ENCODE measurements at places on chromosomes 6 and 20.

DNA sequence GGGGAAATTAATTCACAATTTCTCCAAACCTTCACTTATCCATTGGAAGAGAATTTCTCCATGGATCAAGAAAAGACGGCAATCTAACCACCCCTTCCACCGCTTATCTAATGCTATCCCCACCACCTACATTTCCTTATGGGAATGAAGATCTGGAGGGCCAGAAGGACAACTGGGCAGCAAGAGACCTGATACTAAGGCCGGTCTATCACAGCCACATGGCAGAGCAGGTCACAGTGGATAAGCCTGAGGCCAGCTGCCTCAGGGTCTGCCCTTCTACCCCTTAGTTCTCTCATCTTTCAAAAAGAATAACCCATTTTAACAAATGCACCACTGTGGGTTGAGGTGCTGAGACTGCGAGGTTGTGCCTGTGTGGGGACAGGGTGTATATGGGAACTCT is 37.1 kb downstream of the MAN1A1 start:
- no peak for ATAC-seq

DNA sequence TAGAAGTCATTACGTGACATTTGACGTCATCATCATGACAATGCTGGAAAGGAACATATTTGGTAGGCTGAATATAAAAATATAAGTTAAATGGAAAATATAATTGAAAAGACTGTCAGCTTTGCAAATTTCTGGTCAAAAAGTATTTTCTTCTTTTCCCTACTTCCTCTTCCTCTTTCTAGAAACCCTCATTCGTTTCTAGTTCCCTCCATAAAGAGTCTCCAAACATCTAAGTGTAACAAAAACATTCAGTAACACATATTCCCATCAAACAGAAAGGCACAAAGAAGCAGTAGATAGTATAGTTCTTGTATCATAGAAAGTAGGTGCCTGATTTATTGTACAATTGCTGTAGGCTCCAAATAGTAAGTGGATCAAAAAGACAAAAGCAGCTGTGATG is 150.8 kb upstream of the FAM83B start:
- no peak for ATAC-seq

DNA sequence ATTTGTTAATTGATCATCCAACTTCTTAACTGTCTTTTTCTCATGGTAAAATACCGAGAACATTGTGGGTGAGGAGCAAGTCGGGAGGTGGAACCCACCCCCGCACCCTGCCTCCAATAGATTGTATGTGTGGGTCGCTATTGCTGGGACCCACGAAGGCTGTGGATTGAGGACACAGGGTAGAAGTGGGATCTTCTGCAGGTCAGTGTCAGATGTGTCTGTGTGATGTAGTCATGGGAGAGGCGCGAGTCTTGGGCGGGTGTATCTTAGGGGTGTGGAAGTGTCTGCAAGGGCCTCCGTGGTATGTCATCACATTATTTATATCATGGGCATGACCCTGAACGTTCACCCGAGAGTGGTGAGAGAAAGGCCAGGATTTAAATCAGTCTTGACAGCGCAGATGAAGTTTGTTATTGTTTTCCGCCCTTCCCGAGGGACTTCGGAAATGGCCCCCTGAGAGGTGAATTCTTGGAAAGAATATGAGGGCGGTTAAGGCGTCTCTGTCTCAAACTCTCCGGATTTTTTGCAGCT is 472 bp upstream of the PAQR8 start:
- ATAC-seq, result peak; percentile 33

DNA sequence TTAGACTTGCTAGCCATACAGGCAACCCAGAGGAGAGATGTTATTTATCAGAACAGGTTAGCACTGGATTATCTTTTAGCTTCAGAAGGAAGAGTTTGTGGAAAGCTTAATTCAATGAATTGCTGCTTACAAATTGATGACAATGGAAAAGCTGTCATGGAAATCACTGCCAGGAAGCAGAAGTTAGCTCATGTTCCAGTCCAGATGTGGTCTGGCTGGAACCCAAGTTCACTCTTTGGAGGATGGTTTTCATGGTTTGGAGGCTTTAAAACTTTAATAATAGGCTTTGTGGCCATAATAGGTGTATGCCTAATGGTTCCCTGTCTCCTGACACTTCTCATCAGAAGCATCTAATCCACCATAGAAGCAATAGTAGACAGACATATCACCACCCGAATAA is 699.0 kb downstream of the PHF3 start:
- ATAC-seq, result no peak

GRCh38 chr20:23874747-23875146 is 4.8 kb downstream of the CST5 start:
- ATAC-seq, result no peak

GRCh38 chr6:48511378-48511777 is 400.4 kb upstream of the PTCHD4 start:
- no peak for ATAC-seq

DNA sequence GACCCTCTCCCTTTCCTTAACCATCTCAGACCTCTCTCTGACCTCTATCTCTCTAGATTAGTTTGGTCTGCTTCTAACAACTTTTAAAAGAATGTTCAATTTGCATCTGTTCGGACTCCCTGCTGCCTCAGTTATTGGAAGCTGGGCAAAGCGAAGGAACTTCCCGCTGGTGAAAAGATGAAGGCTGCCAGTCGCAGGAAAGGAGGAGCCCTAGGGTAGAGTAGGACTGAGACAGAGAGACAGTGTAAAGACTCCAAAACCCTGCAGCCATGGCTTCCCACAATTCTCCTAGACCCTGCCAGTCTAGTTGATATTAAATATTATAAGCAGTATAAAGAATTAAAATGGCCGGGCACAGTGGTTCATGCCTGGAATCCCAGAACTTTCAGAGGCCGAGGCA is 581.8 kb downstream of the EPM2A start:
- no peak for ATAC-seq

DNA sequence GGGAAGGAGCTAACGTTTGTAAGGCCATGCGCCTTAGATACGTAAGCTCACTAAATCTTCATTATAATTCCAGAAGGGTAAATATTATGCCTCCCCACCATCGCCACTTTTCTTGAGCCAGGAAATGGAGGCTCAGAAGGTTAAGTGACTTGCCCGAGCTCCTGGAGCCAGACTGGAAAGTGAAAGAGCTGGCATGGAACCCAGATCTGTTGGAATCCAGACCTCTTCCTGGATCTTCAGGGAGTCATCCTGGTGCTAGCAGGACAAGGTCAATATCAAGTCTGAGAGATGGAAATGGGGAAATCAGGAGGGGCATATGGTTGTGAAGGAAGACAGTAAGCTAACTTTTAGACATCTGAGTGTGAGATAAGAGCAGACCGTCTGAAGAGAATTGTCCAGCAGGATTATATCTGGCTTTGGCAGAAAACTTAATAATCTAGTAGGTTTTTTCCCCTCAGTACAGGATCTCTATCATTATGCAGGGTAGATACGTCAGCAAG is 6.2 kb downstream of the TMEM200A start:
- no peak for ATAC-seq

DNA sequence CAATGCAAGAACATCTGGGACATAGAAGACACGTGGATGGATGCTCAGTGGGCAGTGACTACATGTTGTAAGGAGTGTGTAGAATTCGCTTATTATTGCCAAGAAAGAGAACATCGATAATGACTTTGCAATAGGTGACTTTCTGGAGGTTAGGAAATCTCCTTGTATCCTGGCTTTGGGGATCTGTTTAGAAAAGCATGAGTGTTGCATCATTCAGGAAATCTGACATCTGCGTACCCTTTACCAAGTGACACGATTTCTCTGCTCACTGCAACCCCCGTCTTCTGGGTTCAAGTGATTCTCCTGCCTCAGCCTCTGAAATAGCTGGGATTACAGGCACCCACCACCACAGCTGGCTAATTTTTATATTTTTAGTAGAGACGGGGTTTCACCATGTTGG is 23.2 kb downstream of the RIN2 start:
- ATAC-seq, result no peak

DNA sequence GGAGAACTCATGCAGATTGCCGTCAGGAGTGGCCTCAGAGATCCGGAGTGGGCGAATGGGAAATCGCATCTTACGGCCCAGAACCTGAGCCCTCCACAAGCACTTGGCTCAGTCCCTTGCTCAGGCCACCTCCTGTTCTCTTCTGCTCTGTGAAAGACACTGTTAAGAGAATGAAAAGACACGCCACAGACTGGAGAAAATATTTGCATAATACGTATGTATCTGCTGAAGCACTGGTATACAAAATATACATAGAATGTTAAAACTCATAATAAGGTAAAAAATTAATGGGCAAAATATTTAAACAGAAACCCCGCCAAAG is 838 bp upstream of the POM121L2 start:
- no peak for ATAC-seq

DNA sequence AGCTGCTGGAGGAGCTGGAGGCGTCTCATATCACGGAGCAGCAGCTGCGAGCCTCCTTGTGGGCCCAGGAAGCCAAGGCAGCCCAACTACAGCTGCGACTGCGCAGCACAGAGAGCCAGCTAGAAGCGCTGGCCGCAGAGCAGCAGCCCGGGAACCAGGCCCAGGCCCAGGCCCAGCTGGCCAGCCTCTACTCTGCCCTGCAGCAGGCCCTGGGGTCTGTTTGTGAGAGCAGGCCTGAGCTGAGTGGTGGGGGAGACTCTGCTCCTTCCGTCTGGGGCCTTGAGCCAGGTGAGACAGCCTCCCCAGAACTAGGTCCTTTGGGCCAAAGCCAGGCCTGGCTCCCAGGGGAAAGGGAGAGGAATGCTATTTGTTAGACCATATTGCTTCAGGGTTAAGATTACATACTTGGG is 31.7 kb downstream of the C20orf173 start:
- ATAC-seq, result peak; percentile 92

- no peak for ATAC-seq
Observed at GRCh38 chr6:44278315-44278714, 8.1 kb downstream of the TMEM151B start.
